Renal pelvis (tissue), 12 donors: ENCODE measurements at places on chromosomes 13 and 19. TPM values are rescaled to one million over a fixed set of nuclear protein-coding genes. Genes with fewer than 3 reads are reported as not detected.

The SLC46A3 gene
- 2.7 TPM for polyA plus RNA-seq

The C1QTNF9B gene
- 0.77 TPM for polyA plus RNA-seq

The CCDC8 gene
- 67.3 TPM for polyA plus RNA-seq

The SCEL gene
- polyA plus RNA-seq, result 0.04 TPM

The RAB3D gene
- polyA plus RNA-seq, result 17.3 TPM

The TMEM59L gene
- 3.3 TPM for polyA plus RNA-seq

The CDX2 gene
- polyA plus RNA-seq, result not detected

The SLITRK6 gene
- polyA plus RNA-seq, result 4.3 TPM

The ZNF681 gene
- 4.3 TPM for polyA plus RNA-seq

The FARP1 gene
- polyA plus RNA-seq, result 303 TPM

The GRIN2D gene
- polyA plus RNA-seq, result 0.52 TPM

The SHD gene
- 1.3 TPM for polyA plus RNA-seq

The MEF2B gene
- polyA plus RNA-seq, result 2.4 TPM

The FOXA3 gene
- polyA plus RNA-seq, result 0.26 TPM

The ERICH4 gene
- polyA plus RNA-seq, result 6.0 TPM

The GNG7 gene
- 6.8 TPM for polyA plus RNA-seq

The SSC5D gene
- 1.6 TPM for polyA plus RNA-seq

The LRG1 gene
- polyA plus RNA-seq, result 1.1 TPM

The DACT3 gene
- polyA plus RNA-seq, result 21.3 TPM

The FGF22 gene
- polyA plus RNA-seq, result 0.83 TPM

The DHDH gene
- polyA plus RNA-seq, result 9.7 TPM

The OR7D2 gene
- 0.09 TPM for polyA plus RNA-seq

The THAP8 gene
- polyA plus RNA-seq, result 14.0 TPM

The ZNF99 gene
- 2.1 TPM for polyA plus RNA-seq

The SIGLEC8 gene
- polyA plus RNA-seq, result 0.10 TPM

The VSTM2B gene
- polyA plus RNA-seq, result 1.1 TPM

The LENG1 gene
- 10.4 TPM for polyA plus RNA-seq

The PPM1N gene
- polyA plus RNA-seq, result 0.56 TPM

The BRSK1 gene
- 16.5 TPM for polyA plus RNA-seq

The ZSCAN5A gene
- polyA plus RNA-seq, result 20.3 TPM

The ACP5 gene
- 14.9 TPM for polyA plus RNA-seq

The KIR2DL4 gene
- not detected for polyA plus RNA-seq

The KIR3DL1 gene
- polyA plus RNA-seq, result not detected

The ZNF221 gene
- 8.0 TPM for polyA plus RNA-seq

The ONECUT3 gene
- 0.04 TPM for polyA plus RNA-seq

The SELENOV gene
- 7.4 TPM for polyA plus RNA-seq

The COX7A1 gene
- polyA plus RNA-seq, result 24.4 TPM

The C19orf85 gene
- polyA plus RNA-seq, result not detected

The TMEM205 gene
- polyA plus RNA-seq, result 144 TPM

The ZSCAN4 gene
- polyA plus RNA-seq, result not detected

The KLHL1 gene
- 0.78 TPM for polyA plus RNA-seq

The KCNN1 gene
- polyA plus RNA-seq, result 7.4 TPM

The NCAN gene
- not detected for polyA plus RNA-seq

The ZNF8 gene
- polyA plus RNA-seq, result 10.7 TPM

The PGLYRP2 gene
- polyA plus RNA-seq, result not detected

The EEF1AKMT1 gene
- 13.6 TPM for polyA plus RNA-seq

The DUS3L gene
- 24.9 TPM for polyA plus RNA-seq

The HNRNPM gene
- 348 TPM for polyA plus RNA-seq

The CBY2 gene
- 1.1 TPM for polyA plus RNA-seq

The SHC2 gene
- 57.5 TPM for polyA plus RNA-seq

The OR7A5 gene
- polyA plus RNA-seq, result not detected

The ERCC1 gene
- polyA plus RNA-seq, result 89.9 TPM

The ZNF83 gene
- 118 TPM for polyA plus RNA-seq
